ENCODE measurements at places on chromosomes 1 and 21.
A peak's percentile ranks its signal among the peaks of the same experiment; 100 is the strongest.

GRCh38 chr1:24438423-24438901 is 22.9 kb downstream of the NIPAL3 start:
- DNase-seq = peak; percentile 25

GRCh38 chr1:243718893-243719292 is 131.2 kb downstream of the AKT3 start:
- DNase-seq = peak; percentile 86

GRCh38 chr1:114224196-114224907 is 70.7 kb upstream of the SYT6 start:
- no peak for DNase-seq

DNA sequence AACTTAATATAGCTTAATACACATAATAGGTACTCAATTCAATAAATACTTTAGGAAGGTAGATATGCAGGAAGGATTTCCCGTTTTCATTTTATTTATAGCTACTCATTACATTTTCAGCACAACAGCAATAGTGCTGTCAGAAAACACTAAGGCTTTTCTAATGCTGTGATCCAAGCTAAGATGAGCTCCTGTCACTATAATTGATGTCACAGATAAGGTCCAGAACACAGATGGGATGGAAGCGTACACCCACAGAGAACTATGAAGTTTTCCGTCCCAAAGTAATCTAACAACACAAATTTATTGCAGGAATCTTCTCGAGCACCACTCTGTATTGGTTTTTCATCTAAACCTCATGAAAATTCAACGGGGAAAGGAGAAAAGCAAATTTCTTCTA is 13.6 kb downstream of the AUNIP start:
- no peak for DNase-seq

GRCh38 chr1:84960371-84960770 is 36.5 kb downstream of the MCOLN2 start:
- DNase-seq = peak; percentile 55

- no peak for DNase-seq
Measured at GRCh38 chr1:95572962-95573361, 339.0 kb downstream of the RWDD3 start.

DNA sequence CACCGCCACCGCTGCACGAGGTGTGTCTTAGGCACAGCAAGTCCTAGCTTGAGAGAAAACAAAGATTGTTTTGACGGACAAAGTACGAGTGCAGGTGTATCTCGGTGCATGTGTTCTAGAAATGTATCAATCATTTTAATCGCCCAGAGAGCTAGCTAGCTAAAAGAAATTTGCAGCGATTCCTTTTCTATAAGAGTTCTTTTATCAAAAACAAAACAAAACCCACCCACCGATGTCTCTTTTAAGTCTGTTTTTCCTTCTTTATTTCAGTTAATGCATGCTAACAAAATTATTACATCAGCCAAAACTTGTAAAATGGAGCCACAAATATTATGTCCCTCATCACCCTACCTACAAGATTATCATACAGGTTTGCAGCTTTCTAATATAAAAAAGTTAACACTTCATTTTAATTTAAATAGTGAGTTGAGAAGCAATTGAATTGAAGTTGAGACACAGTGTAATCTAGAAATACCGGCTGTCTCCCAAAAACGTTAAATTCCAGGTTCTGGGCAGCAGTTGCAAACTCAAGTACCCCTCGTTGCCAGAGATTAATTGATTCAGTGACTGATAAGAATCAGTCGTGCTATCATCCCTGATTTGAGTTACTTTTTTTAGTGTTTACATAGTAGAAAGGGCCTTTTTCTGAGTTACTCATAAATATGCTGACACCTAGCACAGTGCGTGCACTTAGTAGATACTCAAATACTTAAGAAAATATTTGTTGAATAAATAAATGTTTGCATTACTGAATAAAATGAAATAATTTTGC is 1.5 kb upstream of the SYDE2 start:
- peak; percentile 26 for DNase-seq

GRCh38 chr1:5827516-5827915 is 164.7 kb downstream of the NPHP4 start:
- DNase-seq = no peak

- DNase-seq = no peak
Measured at GRCh38 chr1:37515185-37516034, 844 bp upstream of the MEAF6 start.

- DNase-seq = no peak
Measured at GRCh38 chr1:2541619-2542245, 11.7 kb upstream of the HES5 start.

GRCh38 chr1:26734501-26735058 is 38.8 kb downstream of the ARID1A start:
- no peak for DNase-seq

DNA sequence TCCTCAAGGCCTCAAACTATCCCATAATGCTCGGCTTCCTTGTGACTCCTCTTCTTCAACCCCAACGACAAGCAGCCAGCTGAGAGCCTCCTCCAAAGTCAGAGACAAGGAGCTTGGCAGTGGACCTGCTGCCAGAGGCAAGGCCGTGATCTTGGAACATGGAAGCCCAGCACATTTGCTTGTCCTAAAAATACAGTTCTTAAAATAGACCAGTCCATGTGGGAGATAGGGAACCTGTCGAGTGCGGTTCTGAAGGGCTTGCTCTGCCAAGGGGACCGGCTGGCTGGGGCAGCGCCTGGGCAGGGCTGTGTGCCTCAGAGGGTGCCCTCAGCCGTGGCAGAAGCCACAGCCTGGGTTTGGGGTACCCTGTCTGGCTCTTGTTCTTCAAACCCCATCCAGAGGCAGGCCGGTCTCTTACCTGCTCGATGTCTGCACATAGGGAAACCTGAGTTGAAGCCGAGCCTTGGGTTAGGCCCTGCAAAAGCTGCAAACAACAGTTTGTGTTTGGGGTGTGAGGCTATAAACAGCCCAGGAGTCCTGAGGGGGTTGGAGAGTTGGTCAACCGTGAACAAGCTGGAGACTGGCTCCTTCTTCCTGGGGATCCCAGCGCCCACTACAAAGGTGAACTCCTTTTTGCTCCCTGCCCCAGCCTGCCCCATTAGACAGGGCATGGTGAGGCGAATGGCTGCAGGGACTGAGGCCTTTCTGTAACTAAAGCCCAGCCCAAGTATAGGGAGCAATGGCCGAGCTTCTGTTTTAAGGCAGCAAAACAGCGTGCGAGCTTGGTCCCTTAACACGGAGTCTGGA is 228.8 kb downstream of the CAMTA1 start:
- DNase-seq = no peak
